ENCODE measurements at places on chromosomes 13 and 19.

DNA sequence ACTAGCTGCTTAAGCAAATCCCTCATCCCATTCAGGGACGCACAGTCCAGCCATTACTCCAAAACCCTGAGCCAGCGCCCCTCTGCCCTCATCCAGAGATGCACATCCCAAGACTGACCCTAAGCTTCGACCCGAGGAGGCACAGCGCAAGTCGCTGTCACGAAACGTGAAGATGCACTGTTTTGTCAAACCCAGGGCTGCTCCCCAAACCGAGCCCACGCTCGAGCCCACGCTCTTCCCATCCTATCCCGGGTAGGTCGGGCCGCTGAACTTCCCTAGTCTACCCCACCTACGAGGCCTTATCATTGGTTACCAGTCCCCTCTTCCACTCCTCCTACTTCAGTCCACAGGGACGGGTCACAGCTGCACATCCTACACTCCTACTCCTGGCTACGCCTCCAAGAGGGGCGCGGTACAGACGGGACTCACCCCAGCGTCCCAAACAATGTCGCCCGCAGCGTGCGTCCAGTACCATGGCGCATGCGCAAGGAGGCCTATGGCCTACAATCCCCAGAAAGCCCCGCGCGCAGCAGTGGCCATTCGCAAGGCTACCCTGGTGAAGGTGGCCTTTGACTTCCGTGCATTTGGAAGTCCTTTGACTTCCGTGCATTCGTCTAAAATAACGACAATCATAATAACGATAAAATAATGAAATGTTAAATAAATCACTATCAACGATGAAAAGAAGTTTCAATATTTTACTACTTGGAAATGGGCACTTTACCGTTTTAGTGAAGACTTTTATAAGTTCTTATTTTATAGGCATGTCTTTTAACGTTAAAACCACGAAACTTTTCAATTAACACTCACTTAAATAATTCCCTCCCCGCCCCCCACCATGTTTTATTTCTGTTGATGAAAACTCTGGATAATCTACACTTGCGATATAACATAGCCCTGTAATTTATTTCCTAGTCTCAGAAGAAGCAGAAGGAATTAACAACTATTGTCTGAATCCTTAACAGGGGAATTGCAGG lies at the start of gene ZNF285:
Gene ZNF285, minus strand, starts transcription at position 470 of the 977 bp plus-strand sequence. CDS start 4,395 bp downstream, outside the sequence.
- DNase-seq: peak; percentile 97

DNA sequence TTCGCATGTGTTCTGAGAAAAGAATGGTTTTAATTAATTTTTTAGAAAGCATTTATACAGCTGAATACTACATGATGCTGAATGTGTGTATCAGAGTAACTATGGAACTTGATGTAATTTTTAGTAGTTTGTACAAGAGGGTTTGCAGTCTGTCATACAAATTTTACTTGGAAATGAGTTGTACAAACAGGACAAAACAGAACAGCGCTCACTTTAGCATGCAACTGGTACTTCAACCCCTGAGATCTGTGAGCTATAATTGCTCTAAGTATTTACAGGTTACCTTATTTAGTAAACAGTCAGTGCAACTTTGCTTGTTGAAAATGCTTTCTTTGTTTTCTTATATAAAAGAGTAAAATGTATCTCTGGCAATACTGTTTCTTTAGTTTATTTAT lies 706 bp downstream of the TNFRSF19 start:
- DNase-seq: peak; percentile 62

GRCh38 chr19:6955082-6955481 lies 66.1 kb downstream of the MBD3L2B start:
- no peak for DNase-seq

GRCh38 chr13:99471221-99472121 lies 29.8 kb upstream of the TM9SF2 start:
- DNase-seq: peak; percentile 27
